Activated CD4-positive, CD25-positive, alpha-beta regulatory T cell treated with anti-CD3 and anti-CD28 coated beads, Interleukin-2, amount 50 U/mL, for 16 hours (primary cell): ENCODE measurements at places on chromosomes 4 and X.

DNA sequence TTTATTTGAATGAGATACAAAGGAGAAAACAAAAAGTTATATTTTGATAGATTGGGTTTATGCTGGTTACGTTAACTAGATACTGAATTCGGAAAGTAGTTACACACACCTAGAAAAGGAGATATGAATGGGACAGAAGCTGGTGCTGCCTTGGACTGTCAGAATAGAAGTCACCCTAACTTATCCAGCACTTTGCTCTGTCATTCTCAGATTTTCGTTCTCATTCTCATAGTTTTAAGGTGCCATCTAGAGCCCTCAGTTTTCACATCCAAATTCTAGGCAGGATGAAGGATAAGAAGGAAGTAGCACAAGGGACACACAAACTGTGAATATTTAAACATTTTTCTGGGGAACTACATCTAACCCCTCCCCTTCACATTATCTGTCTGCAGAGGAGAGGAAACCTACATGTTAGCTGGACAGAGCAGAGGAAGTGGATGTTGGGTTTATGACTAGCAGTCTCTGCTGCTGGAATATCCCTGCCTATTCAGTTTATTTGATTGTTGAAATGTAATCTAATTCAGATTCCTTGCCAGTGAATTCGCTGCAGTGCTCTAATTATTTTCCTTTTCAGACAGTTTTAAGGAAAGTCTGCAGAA lies 521.9 kb downstream of the FAT4 start:
- DNase-seq = no peak

GRCh38 chrX:30067677-30068076 lies 147.7 kb upstream of the MAGEB2 start:
- DNase-seq = no peak

- no peak for DNase-seq
Measured at GRCh38 chrX:40582811-40583210, 2.0 kb downstream of the ATP6AP2 start.

DNA sequence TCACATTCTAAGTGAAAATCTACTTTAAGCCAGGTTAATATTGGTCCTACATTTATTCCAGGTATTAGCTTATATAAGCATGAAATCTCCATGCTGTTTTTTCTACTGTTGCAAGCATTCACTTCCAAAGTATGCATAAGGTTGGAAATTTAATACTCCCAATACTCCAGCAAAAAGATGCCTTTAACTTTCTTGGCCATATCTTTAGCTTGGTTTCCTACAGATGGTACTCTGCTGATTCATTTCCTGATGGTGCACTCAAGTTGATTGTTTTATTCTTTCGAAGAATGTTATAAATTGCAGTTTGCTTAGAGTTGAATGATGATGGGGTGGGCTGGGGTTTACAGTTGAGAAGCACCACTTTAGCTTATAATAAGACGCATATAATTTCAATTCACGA lies 330.2 kb downstream of the PTTG2 start:
- DNase-seq = no peak

DNA sequence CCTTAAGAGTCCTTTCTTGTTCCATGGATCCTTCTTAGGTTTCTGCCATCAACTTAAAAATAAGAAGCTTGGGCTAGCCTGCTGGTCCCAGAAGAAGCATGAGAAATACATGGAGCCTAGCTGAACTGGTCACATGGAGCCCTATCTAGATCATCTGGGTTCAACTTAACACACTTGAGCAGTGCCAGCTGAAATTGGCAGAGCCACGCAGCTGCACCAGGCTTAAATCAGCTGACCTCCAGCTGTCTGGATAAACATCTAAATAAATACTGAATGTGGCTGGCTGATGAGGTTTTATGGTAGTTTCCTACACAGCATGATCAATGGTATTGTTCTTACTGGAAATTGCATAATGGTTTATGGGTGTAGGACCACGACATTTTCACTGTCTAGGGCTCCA lies 598.4 kb upstream of the FAM241A start:
- DNase-seq = no peak
